ENCODE measurements at places on chromosomes 1 and 21. TPM values are rescaled to one million over a fixed set of nuclear protein-coding genes. Genes with fewer than 3 reads are reported as not detected.

- DNase-seq = peak; percentile 14
These were observed 6.8 kb downstream of the MTARC2 start for GRCh38 chr1:220754918-220755295.

- DNase-seq = no peak
These were observed 59.0 kb downstream of the SLX9 start for GRCh38 chr21:44998621-44999427.

Gene CELA3B
- 7.4 TPM for total RNA-seq

Gene C1orf94
- not detected for total RNA-seq

DNA sequence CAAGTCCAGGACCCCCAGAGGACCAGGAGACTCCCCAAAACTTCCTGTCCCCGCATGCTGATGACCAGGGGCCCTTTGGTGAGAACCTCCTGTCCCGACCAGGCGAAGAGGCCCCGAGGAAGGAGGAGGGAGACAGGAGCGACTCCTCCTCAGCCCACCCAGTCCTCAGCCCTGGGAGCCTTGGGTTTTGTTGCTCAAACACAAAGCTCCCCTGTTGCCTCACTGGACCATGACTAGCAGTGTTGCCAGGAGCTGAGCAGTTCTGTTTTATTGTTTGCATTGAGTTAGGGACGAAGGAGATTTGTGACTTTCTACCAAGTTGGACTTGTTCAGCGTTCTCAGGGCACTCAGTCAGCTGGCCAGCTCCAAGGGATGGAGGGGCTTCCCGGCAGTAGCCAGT is 10.0 kb downstream of the UMODL1 start:
- no peak for DNase-seq

- peak; percentile 21 for DNase-seq
These were observed 8.0 kb upstream of the TMEM61 start for GRCh38 chr1:54972436-54972835.

- DNase-seq = no peak
These were observed 11.1 kb downstream of the IFFO2 start for GRCh38 chr1:18945401-18945849.

GRCh38 chr1:209485167-209485566 is 98.3 kb upstream of the CAMK1G start:
- DNase-seq = no peak

DNA sequence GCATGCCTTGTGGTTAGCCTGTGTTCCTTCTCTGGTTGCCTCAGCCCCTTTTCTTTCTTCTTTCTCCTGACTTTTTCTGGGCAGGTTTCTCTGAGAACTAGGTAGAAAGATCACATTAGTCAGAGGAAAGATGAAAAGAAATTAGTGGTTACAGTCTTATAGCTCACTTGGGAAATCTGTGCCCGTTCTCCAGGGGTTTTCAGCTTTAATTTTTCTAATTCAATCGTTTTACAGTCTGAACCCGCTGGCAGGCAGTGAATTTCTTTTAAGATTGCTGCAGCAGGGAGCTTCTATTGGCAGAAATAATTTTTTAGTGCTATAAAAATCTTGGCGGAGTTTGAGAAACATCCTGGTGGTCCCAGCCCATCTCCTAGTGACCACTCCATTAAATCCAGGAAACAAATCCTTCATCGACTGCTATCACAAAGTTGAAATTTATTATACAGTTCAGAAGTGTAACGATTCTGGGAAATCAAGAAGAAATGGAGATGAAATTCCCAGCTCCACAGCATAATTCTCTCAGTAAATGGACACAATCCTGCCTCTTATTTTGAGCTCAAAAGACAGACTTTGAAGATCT is 113.1 kb downstream of the PCP4 start:
- DNase-seq = no peak

DNA sequence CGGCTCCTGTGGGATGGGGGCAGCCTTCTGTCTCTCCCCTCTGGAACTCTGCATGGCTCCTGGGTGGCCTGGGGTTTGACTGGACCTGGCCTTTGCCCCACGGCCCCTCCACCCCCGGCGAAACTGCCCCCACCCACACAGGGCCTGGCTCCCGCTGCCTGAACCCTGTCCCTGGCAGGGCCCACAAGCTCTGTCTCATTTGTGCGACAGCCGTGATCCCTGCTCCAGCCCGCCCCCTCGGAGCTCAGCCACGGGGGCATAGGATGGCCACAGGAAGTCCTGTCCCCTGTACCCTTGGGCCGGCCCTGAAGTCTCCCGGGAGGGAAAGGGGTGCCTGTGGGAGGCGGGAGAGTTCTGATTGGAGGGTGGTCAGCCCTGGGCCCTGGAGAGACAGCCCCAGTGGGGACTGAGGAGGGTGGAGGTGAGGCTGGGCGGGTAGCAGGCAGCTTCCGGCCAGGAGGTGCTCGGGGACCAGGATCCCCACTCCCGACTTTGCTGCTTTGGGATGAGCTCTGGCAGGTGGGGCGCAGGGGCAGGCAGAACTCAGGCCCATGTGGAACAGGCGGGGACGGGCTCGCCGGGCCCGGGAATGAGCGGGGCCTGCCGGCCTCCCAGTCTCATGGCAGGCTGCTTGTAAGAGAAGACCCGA is 45.1 kb downstream of the SLX9 start:
- no peak for DNase-seq

Gene S100A7
- not detected for total RNA-seq

Gene TRIM62
- total RNA-seq = 1.4 TPM

DNA sequence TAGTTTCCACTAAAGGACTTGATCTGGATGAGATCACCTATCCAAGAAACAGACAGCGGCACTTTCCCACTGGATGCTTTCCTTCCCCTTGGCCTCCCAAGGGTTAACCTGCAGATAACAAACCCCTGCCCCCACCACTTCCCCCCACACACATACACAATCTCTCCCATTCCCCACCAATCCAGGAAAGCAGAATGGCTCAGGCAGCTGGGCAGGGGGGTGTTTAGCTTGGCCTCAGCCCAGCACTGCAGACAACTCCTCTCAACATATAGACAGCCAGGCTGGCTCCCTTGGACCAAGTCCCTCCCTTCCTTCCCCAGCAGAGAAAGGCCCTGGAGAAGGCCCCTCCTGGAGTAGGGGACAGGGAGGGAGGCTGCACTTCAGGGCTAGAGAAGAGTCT is 24.6 kb downstream of the PLEKHA6 start:
- DNase-seq = no peak

Gene PBX1
- total RNA-seq = 9.5 TPM

GRCh38 chr1:150259217-150259616 is 1.6 kb downstream of the CA14 start:
- DNase-seq = peak; percentile 69

GRCh38 chr1:43004587-43005459 is 46.2 kb upstream of the SLC2A1 start:
- DNase-seq = no peak

DNA sequence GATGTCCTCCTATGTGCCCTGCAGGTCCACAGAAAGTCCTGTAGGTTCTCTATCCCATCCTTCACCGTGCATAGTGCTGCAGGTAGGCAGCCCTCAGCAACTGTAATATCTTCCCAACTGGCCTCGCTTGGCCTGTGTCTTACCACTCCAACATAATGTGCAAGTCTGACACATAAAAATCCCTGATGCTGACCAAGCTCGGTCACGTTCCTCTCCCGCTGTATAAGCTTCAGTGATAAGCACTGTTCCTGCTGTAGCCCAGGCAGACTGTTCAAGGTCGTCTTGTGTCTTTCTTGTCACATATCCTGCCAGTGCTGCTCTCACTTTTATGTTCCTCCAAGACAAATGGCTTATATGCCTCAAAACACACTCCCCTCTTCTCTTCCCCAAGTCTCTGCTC is 19.4 kb upstream of the KCNE1 start:
- no peak for DNase-seq

GRCh38 chr21:42581993-42582786 is 68.5 kb downstream of the SLC37A1 start:
- no peak for DNase-seq

Gene MTF2
- total RNA-seq = 8.2 TPM

Gene PUM1
- total RNA-seq = 51.2 TPM

- DNase-seq = no peak
These were observed 169.2 kb downstream of the DHRS3 start for GRCh38 chr1:12448746-12449177.

DNA sequence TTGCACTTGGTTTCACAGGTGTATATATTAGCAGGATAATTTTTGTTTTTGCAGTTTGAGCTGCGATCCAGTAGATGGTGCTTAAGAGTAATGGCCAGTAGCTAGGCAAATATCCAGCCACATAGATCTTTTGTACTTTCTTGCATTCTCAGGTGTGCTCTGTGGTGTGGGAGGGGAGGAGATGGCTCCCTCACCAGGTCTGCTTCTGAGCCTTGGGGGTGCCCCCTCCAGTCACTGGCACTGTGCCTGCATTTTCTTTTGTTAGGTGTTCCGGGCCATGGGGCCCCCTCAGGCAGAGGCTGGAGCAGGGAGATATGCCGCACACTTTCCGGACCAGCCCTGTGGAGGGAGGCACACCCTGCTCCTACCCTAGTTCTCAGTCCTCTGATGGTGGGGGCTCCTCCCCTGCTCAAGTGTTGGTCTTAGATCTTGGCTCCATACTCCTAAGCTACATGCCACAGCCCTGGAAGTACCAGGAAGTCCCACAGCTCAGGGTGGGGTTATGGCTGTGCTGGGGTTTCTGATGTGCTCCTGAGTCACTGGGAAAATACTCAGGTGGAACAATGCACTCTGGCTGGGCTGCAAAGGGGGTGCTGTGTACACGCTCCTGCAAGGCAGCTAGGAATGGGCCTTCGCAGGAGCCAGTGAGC is 197.6 kb upstream of the DMRTA2 start:
- DNase-seq = no peak

GRCh38 chr1:117368116-117369108 is 1.2 kb downstream of the MAN1A2 start:
- no peak for DNase-seq

- no peak for DNase-seq
These were observed 24.7 kb downstream of the ATP1A1 start for GRCh38 chr1:116397728-116398127.

GRCh38 chr21:38139380-38140168 is 117.2 kb upstream of the KCNJ15 start:
- DNase-seq = peak; percentile 49

DNA sequence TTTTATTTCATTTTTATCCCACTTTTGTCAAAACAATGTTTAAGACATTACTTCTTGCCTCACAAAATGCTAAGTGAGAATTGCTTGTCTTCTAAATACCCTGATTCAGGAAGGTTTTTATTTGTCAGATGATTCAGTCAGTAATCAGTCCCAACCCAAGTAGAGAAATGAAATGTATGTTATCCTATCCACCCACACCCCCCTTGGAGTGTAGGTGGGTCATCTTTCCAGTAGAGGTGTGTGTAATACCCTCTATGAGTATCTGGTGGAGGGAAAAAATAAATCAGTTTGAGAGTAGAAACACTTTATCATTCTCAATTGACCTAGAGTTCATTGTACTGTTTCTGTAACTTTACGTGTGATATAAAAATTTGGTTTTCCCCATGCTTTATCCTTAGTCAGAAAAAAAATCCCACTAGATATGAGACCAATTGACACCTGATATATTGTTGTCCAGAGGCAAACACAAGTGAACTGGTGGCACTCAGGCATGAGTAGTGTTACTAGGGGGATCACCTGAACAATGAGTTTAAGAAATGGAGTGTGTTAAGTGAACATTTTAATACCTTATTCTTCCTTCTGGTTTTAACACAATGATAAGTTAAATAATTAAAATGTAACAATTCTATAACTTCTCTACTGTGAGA is 153.8 kb upstream of the C1orf105 start:
- DNase-seq = no peak

DNA sequence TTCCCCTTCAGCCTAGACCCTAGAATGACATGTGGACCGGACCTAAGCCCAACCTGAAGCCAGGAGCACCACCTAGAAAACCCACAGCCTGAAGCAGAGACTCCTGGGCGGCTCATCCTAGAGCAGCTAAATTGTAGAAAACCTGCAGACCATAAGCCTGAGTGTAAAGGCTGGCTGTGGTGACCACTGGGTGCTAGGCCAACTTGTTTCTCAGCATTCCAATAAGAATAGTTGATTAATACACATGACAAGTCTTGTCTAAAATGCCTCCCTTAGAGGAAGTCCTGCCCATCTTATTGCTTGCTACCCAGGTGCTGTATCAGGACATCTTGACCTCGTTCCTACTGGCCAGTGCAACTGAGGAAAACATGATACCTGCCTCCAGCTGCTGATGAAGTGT is 23.3 kb upstream of the CASQ2 start:
- DNase-seq = no peak

- no peak for DNase-seq
These were observed 25.0 kb downstream of the SRSF4 start for GRCh38 chr1:29156543-29157268.

Gene CSRP1
- total RNA-seq = 67.7 TPM

DNA sequence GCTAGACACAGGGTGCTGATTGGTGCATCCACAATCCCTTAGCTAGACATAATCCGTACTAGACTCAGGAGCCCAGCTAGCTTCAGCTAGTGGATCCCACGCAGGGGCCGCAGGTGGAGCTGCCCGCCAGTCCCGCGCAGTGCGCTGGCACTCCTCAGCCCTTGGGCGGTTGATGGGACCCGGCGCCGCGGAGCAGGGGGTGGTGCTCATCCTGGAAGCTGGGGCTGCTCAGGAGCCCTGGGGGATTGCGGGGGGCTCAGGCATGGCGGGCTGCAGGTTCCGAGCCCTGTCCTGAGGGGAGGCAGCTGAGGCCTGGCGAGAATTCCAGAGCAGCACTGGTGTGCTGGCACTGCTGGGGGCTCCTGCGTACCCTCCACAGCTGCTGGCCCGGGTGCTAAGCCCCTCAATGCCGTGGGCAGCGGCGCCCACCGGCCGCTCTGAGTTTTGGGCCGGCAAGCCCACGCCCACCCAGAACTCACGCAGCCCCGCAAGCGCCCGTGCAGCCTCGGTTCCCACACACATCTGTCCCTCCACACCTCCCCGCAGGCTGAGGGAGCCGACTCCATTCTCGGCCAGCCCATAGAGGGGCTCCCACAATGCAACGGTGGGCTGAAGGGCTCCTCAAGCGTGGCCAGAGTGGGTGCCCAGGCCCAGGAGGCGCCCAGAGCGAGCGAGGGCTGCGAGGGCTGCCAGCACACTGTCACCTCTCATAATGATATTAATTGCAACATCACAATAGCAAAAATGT is 87.4 kb downstream of the CRB1 start:
- DNase-seq = no peak

DNA sequence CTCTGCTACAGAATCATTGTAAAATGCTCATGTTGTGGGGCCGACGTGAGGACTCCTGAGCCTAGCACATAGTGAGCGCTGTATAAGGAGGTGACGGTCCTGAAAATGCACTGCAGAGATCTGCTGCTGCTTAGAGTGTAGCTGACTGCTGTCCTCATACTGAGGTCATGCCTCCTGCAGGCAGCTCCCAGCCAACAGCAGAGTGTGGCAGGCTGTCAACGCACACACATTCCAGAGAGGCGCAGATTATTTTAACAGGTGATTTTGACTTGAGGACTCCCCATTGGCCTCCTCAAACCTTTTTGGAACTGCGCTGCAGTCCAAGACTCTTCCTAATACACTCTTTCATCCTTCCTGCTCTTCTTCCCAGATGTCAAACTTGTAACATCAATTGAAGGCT is 119.8 kb upstream of the KCNJ6 start:
- DNase-seq = no peak

DNA sequence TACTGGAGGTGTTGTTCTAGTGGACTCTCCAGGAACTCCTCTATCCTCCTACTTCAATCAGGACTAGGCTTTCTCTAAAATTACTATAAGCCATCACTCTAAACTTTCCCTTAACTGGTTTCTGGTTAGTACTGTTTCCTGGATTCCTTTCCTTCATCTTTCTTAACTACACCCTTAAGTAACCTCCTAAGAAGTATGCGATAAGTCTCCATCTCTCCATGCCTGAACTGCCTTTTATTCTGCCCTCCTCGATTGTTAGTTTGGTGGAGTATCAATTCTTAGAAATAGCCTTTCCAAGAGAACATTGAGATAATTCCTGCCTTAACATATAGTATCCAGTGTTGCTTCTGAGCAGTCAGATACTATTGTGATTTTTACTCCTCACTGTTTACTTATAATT is 162.9 kb upstream of the PDE4B start:
- DNase-seq = no peak
